ENCODE measurements at places on chromosomes 3 and 15.

DNA sequence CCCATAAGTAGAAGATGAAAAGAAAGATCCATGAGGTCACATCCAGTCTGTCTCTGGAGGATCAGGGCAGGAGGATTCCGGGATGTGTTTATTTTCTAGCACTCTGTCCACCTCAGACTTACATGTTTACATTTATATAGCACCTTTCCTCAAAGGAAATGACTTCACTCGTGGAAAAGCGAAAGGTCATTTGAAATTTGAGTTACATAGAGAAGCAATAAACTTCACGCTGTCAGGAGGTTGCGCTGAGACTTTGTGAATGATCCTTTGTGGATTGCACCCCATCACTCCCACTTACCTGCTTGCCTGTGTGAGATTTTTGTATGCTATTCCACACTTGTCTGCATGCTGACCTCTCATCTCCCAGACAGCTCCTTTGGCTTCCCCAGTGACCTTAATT lies 540.5 kb downstream of the AGBL1 start:
- no peak for DNase-seq

DNA sequence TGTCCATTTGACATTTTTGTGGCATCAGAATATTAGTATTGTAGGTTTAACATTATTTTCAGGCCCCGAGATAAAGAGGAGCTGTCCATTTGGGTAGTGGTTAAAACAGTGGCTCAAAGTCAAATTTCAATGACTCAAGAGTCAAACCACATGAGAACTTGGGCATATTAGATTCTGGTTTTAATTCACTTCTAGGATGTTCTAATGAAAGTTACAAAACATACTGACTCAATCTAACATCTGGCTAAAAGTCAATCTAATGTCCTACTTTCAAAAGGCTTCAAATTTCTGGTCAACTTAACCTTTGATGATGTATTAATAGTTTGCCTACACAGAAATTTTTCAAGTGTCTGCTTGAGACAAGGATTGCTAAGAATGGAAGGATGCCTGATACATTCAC lies 112.4 kb downstream of the ABI3BP start:
- DNase-seq: no peak

DNA sequence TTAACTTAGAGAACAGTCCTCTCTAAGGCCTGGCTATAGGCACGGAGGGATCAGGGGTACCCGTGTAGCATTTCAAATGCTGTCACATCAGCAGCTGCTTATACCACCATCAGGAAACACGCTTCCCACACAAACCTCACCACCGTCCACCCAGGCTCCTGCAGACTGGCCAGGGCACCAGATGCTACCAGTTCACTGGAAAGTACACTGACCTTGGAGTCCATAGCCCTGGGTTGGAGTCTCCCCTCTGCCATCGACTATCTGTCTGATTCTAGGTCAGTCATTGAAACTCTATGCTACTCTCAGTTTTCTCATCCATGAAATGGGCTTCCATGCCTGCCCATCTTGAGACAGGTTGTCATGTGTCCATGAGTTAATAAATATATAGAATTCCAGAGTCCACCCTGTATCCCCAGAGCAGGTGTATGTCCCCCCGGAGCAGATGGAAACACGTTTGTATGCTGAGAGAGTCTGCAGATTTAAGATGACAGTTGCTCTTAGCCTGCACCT lies 156.0 kb upstream of the SMAD3 start:
- DNase-seq: no peak

GRCh38 chr3:42025370-42026138 lies 63.7 kb upstream of the ULK4 start:
- DNase-seq: peak; percentile 95

DNA sequence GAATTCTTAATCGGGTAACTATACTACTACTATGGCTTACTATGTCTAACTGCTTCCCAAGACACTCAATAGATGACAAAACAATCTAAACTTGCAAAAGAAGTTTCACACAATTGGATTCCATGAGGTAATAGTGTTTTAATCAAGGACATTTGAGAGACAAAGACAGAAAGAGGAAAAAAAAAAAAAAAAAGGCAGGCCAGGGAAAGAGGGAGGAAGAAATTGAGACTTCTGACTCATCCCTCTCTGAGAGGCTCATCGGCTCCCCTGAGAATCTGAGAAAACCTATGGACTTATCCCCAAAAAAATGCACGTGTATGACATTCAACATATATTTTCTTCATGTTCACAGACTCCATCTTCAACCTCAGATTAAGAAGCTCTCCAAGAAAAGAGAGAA lies 61.0 kb downstream of the SCAPER start:
- no peak for DNase-seq

DNA sequence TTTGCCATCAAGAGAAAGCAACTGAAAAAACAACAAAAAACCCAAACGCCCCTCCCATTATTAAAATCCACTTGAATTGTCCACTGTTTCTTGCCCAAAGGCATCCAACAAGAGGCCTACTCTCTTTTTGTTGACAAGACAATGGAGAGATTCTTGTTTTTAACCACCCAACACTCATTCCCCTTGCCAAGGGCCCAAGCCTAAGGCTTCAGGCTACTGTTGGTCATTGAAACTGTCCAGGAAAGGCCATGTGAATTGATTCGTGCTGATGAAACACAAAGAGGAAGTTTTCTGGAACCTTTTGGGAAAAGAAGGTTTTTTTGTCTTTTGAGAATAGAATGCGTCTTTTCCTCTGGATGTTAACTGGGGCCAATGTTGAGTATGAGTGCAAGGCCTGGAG lies 157.4 kb upstream of the PFN2 start:
- DNase-seq: no peak

- DNase-seq: no peak
These were observed 187.0 kb downstream of the UBE3A start for GRCh38 chr15:25251700-25252390.

DNA sequence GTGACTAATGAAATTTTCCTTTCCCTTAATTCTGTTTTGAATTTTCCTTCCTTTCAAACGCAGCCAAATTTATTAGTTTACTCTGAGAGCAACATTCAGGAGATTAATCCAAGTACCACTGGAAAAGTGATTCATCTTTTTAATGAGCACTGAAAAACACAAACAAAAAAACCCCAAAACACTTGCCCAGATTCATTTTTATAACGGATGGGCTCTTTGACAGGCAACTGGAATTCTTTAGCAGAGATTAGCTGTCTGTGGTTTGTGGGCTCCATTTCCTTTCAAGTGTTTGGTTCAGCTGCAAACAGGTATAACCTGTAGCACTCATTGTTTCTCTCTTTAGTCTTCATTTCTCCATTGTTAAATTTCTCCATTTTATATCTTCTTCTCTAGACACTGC lies 3.1 kb upstream of the POLR2M start:
- no peak for DNase-seq

GRCh38 chr3:21644268-21644667 lies 106.7 kb downstream of the ZNF385D start:
- no peak for DNase-seq

DNA sequence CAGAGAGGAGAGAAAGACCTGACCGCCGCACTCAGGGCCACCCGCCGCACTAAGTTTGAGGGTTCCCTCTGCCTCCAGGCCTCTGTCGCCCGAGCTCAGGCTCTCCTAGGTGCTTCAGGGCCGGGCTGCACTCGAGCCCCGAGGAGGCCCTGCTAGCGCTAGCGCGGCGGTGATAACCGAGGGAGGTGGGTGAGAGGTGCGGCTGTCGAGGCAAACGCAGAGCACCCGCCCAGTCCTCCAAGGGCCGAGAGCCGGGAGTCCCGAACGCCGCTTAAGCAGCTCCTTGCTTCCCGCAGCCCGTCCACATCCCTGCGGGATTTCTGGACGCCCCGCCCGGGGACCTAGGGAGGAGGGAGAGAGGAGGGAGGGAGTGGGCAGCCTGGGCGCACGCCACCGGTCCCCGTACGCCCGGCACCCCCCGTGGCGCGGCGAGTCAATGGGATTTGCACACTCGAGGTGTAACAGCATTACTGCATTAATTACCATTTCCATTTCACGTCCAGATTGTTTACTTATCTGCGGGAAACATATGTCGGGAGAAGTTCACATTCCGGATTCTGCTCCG lies 6.8 kb downstream of the SOX14 start:
- peak; percentile 67 for DNase-seq

- no peak for DNase-seq
These were observed 249.9 kb downstream of the CACNA2D3 start for GRCh38 chr3:54372232-54372631.
